ENCODE measurements at places on chromosomes 1 and 21.
A peak's percentile ranks its signal among the peaks of the same experiment; 100 is the strongest.

- no peak for DNase-seq
These were observed 5.2 kb downstream of the PRDX1 start for GRCh38 chr1:45516465-45516864.

DNA sequence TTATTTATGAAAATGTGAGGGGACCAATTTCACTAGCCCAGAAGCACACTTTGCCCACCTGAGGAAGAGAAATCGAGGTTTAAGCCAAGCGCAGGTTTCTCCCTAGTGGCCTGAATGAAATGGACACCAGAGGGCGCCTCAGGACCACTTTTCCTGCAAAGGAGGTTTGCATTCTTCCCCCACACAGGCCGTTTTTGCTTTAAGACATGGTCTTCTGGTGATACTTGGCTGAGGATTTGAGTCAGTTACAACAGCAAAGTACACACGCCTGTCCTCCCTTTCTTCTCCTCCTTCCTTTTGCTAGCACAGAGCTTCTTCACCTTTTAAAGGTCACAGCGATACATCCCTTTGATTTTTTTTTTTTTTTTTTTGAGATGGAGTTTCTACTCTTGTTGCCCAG, 5.4 kb downstream of the PLA2G2E start:
- DNase-seq = peak; percentile 60

DNA sequence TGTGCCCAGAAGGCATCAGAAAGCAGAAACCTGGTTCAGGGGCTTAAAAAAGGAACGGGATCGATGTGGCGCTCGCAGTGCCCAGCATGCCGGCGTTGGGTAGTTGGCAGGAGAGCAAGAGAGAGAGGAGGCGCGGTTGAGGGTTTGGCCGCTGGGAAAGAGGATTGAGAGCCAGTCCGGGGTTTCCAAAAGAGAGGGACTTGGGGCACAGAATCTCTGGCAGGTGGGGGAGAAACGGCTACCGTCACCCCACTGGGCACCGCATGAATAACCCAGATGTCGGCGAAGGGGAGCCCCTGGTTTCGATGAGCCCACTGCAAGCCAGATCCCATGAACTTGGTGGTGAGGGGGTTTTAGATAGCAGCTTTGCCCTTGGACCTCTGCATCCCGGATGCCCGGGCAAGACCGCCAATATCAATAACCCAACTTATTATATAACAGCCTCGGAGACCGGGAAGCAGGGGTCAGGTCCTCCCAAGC, 60.4 kb upstream of the ACOT11 start:
- DNase-seq = no peak

DNA sequence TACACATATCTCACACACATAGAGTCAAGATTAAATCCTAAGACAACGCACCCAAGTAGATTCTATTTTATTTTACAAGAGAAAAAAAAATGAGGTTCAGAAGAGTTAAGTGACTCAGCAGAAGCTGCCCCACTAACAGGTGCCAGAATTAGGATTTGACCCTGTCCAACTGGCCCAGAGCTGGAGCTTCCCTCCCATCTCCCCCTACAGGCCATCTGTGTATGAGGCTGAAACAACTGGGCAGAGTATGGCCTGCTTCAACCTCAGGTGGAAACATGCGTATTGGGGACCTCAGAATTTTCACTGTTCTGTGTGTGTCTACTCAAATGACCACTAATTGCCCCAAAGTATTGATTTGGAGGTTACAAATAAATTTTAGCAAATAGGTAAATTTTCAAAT, 29.9 kb downstream of the PSMG1 start:
- no peak for DNase-seq

GRCh38 chr21:36552434-36552785, 72.5 kb upstream of the CLDN14 start:
- no peak for DNase-seq

Measured in 8988T (cell line).